ENCODE measurements at places on chromosomes 5 and 9.

GRCh38 chr9:99515895-99516656 lies 294.0 kb downstream of the SEC61B start:
- DNase-seq = no peak

DNA sequence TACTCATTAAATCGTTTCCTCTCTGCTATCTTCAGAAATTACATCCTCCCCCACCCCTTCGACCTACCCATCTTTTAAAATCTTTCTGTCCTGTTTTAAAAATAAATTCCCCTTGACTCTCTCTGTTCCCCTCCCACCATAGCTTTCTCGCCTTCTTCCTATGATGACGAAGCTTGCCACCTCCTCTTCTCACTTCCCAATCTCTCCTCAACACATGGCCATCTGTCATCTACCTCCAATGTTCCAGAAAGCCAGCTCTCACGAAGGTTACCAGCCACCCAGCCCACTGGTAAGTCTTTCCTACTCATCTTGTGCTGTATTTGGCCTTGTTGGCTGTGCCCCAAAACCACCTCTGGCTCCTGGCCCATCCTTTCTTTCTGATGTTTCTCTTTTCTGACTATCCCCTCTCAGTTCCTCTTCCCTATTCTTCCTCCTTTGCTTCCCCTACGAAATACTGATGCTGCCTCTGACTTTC lies 346.3 kb downstream of the ENC1 start:
- DNase-seq = no peak

DNA sequence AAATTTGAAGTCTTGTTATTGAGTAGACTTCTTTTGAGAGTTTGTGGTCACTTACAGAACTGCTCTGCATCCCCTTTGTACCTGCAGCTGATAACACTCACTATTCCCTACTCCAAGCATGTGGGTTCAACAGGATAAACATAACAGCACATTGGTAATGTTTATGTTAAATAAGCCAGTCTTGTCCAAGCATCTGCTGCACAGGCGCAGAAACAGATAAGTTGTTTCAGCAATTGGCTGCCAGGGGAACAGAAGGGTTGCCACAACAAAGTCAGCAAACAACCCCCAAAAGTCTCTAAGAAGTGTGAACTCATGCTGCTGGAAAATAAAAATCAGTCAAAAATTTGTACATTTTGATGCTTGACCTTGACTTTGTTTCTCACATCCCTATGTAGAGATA lies 174.6 kb downstream of the GDNF start:
- DNase-seq = no peak

- DNase-seq = no peak
These were observed 877.7 kb downstream of the TLE4 start for GRCh38 chr9:80449513-80449912.

DNA sequence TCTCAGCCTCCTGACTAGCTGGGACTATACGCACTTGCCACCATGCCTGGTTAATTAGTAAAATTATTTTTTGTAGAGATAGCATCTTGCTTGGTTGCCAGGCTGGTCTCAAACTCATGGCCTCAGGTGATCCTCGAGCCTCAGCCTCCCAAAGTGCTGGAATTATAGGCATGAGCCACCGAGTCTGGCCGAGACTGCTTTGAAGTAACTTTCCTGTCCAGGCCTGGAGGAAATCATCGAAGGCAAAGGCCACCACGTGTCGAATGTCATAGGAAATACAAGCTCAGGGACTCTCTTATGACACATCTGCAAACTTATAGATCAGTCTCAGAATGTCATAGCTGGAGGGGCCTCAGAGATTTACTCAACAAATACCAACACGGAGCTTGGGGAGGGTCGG lies 25.1 kb downstream of the RAPGEF1 start:
- no peak for DNase-seq

- DNase-seq = no peak
These were observed 261.1 kb downstream of the MED10 start for GRCh38 chr5:6117212-6117611.

- peak; percentile 29 for DNase-seq
These were observed 111.1 kb downstream of the WNK2 start for GRCh38 chr9:93295031-93295430.

- DNase-seq = no peak
These were observed 41.8 kb downstream of the CDO1 start for GRCh38 chr5:115774684-115775083.

DNA sequence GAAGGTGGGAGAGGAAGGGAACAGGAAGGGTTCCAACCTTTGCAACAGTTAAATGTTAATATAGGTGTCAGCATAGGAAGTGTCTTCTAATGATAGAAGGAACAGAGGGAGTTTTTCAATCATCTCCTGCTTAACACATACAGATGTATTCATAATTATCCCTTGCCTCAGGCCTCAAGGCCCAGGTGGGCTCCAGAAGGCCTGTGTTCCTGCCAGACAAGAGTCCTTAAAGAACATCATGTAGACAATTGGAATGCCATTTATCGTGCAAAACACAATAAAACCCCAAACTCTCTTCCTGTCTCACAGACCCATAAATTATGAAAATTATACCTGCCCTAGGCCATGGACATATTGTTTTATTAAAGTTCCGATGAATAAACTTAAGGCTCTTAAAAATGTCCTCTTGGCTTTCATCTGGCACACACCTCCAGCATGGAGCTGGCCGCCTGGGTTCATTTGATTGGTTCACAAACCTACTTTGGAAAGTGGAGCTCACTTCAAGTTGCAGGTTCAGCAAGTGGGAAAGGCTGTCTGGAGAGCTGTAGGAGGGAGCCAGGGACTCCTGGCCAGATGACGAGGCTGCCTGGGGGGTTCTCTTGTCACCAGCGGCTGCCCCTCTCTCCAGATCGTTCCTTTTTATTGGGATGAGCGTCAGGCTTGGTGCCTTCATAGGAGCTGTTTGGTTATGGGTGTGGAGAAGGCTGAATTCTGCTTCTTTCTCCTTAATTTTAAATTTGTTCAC lies 17.5 kb downstream of the SPRY4 start:
- DNase-seq = no peak

DNA sequence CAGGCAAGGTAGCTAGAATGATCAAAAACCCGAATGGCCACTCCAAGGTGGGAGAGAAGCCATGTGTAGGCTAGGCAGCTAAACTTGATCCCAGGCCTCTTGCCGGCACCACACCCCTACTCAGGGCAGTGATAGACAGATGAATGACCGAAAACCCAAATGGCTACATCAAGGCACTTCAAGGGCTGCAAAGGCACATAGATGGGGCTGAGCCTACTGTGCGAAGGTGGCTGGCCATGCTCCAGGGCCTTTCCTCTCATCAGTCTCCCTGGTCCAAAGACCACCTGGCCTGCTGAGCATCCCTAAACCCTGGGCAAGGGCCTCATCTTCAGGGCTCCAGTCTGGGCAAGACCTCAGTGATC lies 3.7 kb upstream of the TIFAB start:
- no peak for DNase-seq

- DNase-seq = no peak
These were observed 146.1 kb upstream of the HMHB1 start for GRCh38 chr5:143665866-143666265.

DNA sequence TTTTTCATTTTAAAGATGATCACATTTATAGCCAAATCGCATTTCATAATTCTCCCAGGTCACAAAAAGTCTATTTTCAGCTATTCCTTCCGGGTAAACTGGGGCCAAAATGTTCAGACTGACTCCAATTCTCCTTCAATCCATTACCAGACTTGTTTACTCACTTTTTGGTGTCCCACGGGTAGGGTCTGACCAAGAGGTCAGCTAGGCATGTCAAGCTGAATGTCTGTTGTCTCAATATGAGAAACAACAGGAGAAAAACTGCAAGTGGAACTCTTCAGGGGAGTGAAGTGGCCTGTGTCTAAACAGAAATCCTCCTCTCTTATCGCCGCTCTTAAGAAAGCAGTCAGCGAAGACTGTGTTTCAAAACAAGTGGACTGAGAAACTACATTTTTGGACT lies 171.3 kb downstream of the APBA1 start:
- DNase-seq = no peak

- no peak for DNase-seq
These were observed 135.9 kb upstream of the MARCHF11 start for GRCh38 chr5:16315501-16315900.

- DNase-seq = no peak
These were observed 289.4 kb upstream of the DAB2 start for GRCh38 chr5:39714036-39714698.

- DNase-seq = no peak
These were observed 1146.8 kb downstream of the MAT2B start for GRCh38 chr5:164652276-164652660.

DNA sequence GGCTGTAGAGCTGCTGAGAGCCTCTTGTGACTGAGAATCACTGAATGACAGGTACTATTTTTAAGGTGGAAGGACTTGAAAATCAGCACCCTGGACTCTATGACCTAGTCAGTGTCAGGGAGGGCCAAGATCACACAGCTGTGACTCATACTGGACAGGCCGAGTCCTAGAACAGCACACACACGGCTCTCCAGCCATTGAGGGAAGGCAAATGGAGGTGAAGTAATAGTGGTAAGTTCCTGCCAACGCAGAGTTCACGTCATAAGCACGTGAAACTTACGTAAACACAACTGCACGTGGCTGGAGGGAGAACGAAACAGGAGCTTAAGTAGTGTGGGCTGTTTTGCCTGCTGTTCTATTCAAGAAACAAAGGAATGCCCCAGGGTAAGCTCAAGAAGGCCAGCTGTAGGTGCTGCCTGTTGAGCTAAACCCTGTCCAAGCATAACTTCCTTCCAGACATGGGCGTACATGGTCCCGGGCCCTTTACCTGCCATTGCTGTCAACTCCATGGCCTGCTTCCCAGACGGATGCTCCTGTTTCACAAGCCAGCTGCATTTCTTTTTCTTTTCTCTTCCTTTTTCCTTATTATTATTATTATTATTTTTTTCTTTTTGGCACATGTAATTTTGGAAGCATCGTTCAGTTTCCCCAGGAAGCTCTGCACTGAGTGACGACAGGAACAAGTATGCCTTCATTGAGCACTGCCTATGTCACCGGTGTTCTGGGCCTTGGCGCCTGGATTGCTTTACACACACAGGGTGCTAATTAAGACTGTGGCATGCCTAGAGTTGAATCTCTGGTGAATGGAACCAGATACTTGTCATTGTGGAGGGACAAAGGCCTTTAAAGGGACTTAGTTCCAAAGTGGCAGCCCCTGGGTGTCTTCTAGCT lies 10.2 kb upstream of the LCP2 start:
- DNase-seq = no peak

GRCh38 chr9:125763394-125763801 lies 16.2 kb downstream of the PBX3 start:
- DNase-seq = no peak

DNA sequence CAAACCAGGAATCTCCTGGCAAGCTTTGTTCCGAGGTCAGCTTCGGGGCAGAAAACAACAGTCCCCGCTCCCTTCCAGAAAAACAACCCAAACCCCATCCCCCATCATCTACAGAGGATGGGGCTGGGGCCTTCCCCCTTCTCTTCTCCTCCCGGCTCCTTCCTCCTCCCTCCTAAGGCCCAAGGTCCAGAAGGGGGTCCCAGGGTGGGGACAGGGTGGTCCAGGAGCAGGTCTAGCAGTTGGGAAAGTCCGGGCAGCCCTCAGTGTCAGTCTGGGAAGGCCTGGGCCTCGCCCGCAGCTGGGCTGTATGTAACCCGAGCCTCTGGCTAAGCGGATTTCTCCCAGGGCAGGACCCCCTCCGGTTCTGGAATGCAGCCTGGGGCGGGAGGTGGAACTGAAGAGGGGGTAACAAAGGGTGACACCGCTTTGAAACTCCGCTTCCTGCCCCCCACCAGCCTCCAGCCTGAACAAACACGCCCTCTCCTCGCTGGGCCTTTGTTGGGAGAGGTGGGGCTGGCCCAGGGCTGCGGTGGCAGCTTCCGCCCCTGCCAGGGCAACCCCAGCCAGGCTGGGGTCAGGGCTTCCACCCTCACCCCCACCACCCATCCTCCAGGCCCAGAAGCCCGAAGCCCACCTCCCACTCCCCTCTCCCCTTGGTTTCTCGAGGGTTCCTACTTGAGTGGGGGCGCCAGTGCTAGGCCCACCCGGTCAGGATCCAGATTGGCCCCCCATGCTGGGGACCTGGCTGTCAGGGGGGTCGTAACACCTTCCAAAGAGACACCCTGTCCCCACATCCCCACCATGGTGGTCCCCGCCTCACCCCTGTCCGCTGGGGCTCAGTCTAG lies 63.5 kb downstream of the C9orf50 start:
- DNase-seq = peak; percentile 53

DNA sequence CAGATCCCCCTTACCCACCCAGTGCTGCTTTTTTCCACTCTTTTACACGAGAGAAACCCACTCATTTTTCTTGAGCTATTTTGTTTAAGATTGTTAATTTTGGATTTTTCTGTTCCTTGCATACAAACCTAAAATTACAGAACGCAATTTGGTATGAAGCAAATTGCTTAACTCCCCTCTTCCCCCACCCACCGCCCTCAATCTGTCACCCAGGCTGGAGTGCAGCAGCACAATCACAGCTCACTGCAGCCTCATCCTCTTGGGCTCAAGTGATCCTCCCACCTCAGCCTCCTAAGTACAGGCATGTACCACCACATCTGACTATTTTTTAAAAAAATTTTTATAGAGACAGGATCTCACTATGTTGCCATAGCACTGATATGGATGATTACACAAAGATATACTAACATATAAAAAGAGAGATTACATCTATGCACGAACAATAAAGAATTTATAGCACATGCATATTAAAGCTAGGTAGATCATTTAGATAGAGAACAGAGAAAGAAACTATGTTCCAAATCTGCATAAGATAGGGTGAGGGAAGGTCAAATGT lies 203.6 kb downstream of the PIK3R1 start:
- DNase-seq = no peak

GRCh38 chr5:23014825-23015224 lies 161.7 kb upstream of the CDH12 start:
- no peak for DNase-seq

GRCh38 chr9:530681-531080 lies 310.8 kb upstream of the DMRT1 start:
- DNase-seq = no peak

- no peak for DNase-seq
These were observed 22.5 kb upstream of the LAMC3 start for GRCh38 chr9:130986356-130986965.

DNA sequence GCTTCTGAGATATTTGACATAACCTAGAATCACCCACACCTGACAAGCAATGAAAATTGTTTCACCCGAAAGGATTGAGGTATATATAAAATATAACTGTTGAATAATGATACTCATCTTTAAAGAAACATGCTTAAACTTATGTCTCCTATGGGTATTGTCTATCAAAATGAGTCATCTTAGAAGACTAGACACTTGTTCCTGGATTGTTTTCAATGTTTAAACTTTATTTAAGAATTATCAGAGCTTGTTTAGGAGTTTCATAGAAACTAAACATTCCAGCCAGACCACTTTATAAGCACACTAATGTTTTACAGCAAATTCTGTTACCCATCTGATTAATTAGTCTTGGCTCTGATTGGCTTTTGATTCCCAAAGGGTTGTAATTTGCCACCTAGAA lies 19.6 kb downstream of the NFX1 start:
- no peak for DNase-seq

GRCh38 chr5:124343451-124343867 lies 403.0 kb downstream of the ZNF608 start:
- no peak for DNase-seq

GRCh38 chr9:38000735-38001134 lies 68.3 kb downstream of the SHB start:
- no peak for DNase-seq

- peak; percentile 36 for DNase-seq
These were observed 639 bp downstream of the AMACR start for GRCh38 chr5:34007201-34007620.
